T-helper 1 cell treated with Interleukin-12 subunit alpha and Interleukin-12 subunit beta and Interleukin-4 antibody, amounts not matched to agents 30 ng/mL and 1 ng/mL, for 36 hours (primary cell): ENCODE measurements at places on chromosomes 12 and 14. TPM values are rescaled to one million over a fixed set of nuclear protein-coding genes. Genes with fewer than 3 reads are reported as not detected.

Gene PLCZ1
- total RNA-seq: not detected in 2 replicates

Gene CLEC1B
- total RNA-seq: not detected in 2 replicates

Gene CCER1
- total RNA-seq: not detected in 2 replicates

Gene AP4S1
- total RNA-seq: 7.3 and 8.1 TPM in 2 replicates
